ENCODE measurements at places on chromosomes 2 and 18.

DNA sequence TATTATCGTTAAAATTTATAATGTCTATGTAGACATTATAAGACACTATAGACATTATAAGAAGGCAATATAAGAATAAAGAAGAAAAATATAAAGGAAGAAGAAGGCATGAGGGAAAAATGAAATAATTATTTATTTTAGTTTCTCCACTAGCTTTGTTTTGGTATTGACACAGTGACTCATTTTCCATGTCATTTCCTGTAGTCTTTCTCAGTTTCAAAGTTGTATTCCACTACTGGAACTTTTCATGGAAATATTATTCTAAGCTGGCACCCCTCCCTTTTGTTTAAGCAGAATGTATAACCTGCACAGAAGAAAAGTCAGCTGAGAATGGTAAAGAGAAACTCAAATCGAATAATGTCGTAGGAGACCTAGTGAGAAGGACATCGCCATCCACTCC is 234.2 kb upstream of the NETO1 start:
- no peak overlapping the region for H3K4me3 ChIP-seq
- no peaks in the 10 kb centered on the region for H3K27me3 ChIP-seq
- no peak overlapping the region for H3K27ac ChIP-seq

GRCh38 chr2:168691221-168691620 is 111.2 kb upstream of the NOSTRIN start:
- peaks cover 25% of the 10 kb centered on the region for H3K36me3 ChIP-seq
- H3K27ac ChIP-seq = no peak overlapping the region
- no peak for DNase-seq
- H3K4me3 ChIP-seq = no peak overlapping the region

DNA sequence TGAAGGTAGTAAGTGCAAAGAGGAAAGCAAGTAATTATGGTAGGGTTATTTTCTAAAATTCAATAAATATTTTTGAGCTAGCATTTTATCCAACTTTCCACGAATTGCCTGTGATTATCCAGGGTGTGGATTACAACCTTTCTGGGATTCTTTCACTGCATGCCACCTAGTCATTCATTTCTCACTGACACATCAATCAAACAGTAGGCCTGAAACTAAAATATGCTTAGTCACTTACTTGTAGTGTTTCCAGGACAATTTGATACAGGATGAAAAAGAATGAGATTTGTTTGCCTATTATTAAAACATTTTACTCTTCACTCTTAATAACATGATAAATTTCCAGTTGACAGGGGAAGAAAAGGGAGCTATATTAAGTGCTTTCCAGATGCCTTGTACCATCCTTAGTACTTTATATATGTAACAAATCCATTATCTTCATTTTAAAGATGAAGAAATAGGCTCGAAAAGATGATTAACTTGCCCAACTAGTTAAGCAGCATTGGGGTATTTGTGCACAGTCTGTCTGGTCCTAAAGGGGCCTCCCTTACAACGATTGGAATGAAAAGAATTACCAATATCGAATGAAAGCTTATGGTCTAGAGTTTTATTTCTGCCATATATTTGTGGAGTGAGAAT is 70.4 kb downstream of the KCTD1 start:
- no peaks in the 10 kb centered on the region for H3K4me1 ChIP-seq
- H3K4me3 ChIP-seq = no peak overlapping the region
- no peak for DNase-seq
- no peaks in the 10 kb centered on the region for H3K27me3 ChIP-seq
- H3K36me3 ChIP-seq = no peaks in the 10 kb centered on the region

GRCh38 chr18:6279308-6279707 is 135.4 kb downstream of the L3MBTL4 start:
- H3K4me1 ChIP-seq = no peaks in the 10 kb centered on the region
- no peak overlapping the region for H3K4me3 ChIP-seq
- DNase-seq = no peak
- no peaks in the 10 kb centered on the region for H3K36me3 ChIP-seq
- H3K27ac ChIP-seq = no peak overlapping the region

- H3K36me3 ChIP-seq = no peaks in the 10 kb centered on the region
- H3K4me1 ChIP-seq = no peaks in the 10 kb centered on the region
- DNase-seq = no peak
- H3K27ac ChIP-seq = no peak overlapping the region
Measured at GRCh38 chr2:234741976-234742375, 209.8 kb upstream of the SH3BP4 start.

DNA sequence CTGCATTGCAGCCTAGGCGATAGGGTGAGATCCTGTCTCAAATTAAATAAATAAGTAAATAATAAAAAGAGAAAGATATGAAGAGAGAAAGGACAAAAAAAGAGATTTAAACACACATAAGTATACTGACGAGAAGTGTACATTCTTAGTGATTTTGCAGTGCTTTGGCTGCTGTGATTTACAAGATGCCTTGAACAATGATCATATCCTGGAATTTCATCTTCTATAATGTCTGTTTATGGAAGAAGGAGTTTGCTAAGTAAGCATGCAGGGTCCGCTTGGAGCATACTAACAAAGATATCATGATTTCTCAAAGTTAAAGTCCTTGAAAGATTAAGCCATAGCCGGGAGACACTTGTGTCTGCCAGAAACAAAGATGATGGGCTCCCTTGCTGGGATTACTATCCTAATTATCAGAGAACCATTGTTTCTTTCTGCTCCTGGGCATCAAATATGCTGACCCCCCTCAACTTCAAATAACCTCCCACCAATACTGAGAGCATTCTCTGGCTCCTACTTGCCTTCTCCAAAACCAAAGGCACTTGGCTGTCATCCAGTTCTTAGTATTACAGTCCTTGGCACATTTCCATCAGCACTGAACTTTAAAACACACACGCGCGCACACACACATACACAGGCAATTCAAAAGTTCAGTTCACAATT is 47.5 kb upstream of the STAM2 start:
- peaks cover 8% of the 10 kb centered on the region for H3K27me3 ChIP-seq
- H3K27ac ChIP-seq = no peak overlapping the region
- no peaks in the 10 kb centered on the region for H3K36me3 ChIP-seq
- no peaks in the 10 kb centered on the region for H3K4me1 ChIP-seq
- peak; percentile 9 for DNase-seq

GRCh38 chr2:181036848-181037603 is 56.6 kb downstream of the UBE2E3 start:
- peaks cover 22% of the 10 kb centered on the region for H3K4me1 ChIP-seq
- H3K27me3 ChIP-seq = no peaks in the 10 kb centered on the region
- no peak overlapping the region for H3K4me3 ChIP-seq
- DNase-seq = peak; percentile 40
- H3K27ac ChIP-seq = no peak overlapping the region
- H3K36me3 ChIP-seq = peaks cover 7% of the 10 kb centered on the region

DNA sequence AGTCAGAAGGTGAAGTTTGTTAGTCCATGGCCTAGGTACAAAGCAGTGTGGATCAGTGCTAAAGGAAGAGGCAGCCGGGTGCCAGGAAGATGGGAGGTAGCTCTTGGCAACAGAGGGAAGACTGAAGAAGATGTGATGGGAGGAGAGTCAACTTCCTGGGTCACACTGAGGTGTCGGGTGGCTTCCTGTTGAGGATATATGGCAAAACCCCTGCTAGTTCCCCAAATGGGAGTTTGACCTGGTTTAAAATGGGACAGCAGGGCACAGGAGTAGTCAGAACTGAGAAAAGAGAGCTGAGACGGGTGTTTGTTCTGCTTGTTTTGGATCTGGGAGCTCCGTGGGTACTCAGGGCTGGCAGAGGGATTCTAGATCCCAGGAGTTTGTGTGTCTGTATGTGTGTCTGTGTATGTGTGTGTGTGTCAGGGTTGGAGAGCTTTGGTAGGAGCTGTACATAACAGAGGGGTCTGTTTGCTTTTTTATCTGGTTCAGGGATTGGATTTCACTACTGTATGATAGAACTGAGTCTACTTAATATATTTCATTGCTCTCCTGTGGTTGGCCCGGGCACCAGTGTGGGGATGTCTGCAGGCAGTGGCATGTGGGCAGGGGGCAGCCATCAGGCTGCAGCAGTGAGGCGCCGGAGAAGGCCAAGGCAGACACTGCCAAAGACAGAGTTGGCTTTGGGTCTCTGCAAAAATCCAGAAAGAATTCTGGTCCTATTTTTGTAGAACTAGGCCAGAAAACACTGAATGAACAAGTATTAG is 17.1 kb downstream of the MXD1 start:
- no peaks in the 10 kb centered on the region for H3K27me3 ChIP-seq
- peak overlapping the region; percentile 90 for H3K27ac ChIP-seq
- DNase-seq = no peak
- no peak overlapping the region for H3K4me3 ChIP-seq

DNA sequence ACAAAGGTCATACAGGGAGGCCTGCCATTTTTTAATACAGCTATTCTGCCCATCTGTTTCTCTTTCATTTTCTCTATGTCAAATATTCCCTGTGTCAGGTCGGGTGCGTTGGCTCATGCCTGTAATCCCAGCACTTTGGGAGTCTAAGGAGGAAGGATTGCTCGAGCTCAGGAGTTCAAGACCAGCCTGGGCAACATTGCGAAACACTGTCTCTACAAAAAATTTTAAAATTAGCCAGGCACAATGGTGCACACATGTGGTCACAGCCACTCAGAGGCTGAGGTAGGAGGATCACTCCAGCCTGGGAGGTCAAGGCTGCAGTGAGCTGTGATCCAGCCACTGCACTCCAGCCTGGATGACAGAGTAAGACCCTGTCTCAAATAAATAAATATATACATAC is 34.7 kb downstream of the TMEM37 start:
- no peak overlapping the region for H3K4me3 ChIP-seq
- H3K27ac ChIP-seq = no peak overlapping the region
- DNase-seq = no peak
- no peaks in the 10 kb centered on the region for H3K27me3 ChIP-seq
- H3K4me1 ChIP-seq = peaks cover 6% of the 10 kb centered on the region

GRCh38 chr2:231718799-231719198 is 10.5 kb downstream of the PTMA start:
- H3K4me3 ChIP-seq = no peak overlapping the region
- H3K4me1 ChIP-seq = peaks cover 16% of the 10 kb centered on the region
- no peaks in the 10 kb centered on the region for H3K36me3 ChIP-seq
- no peaks in the 10 kb centered on the region for H3K27me3 ChIP-seq
- no peak for DNase-seq

- H3K4me3 ChIP-seq = no peak overlapping the region
- H3K27me3 ChIP-seq = no peaks in the 10 kb centered on the region
- DNase-seq = no peak
- H3K27ac ChIP-seq = no peak overlapping the region
- H3K4me1 ChIP-seq = peaks cover 6% of the 10 kb centered on the region
- H3K36me3 ChIP-seq = no peaks in the 10 kb centered on the region
Measured at GRCh38 chr2:112345030-112346027, 69.9 kb downstream of the ZC3H6 start.

DNA sequence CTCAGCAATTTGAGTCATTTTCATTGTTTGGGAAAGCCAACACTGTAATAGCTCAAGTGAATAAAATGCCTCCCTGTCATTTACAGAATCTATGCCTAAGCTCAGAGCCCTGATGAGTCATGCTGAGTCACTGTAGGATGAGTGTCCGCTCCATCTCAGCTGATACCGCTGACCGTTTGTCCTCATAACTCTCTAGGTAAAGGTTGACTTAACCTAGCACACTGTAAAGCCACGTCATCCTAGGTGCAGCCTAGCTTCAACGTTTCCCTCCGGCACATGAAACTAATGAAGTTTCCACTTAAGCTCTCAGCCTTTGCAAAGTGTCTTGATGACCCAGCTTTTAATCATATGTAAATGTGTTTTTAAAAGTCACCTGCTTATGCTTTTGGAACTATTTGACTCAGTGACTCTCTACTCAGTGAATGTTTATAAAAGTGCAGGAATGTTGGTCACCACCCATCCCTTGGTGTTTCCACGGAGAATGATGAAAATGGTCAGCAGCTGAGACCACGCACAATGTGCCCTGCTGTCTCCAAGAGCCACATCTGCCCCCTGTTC is 154.0 kb downstream of the PMAIP1 start:
- no peaks in the 10 kb centered on the region for H3K36me3 ChIP-seq
- H3K27ac ChIP-seq = no peak overlapping the region

DNA sequence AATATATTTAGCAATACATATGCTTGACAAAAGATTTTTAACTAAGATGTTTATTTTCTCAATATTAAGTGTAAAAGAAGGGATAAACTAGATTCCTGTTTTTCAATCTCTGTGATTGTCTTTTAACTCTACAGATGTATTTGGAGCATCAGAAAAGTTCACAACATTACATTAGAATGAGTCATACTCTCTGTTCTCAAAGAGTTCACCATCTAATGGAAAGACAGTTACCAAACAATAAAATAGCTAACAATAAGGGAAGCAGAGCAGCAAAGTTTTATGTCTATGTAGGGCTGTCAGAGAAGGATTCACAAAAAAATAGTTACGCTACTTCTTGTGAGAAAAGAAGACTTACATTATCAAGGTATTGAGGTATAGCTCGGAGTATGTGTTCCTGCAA is 109.2 kb upstream of the MAP2 start:
- no peaks in the 10 kb centered on the region for H3K27me3 ChIP-seq
- no peak overlapping the region for H3K4me3 ChIP-seq
- H3K36me3 ChIP-seq = no peaks in the 10 kb centered on the region
- H3K4me1 ChIP-seq = no peaks in the 10 kb centered on the region

DNA sequence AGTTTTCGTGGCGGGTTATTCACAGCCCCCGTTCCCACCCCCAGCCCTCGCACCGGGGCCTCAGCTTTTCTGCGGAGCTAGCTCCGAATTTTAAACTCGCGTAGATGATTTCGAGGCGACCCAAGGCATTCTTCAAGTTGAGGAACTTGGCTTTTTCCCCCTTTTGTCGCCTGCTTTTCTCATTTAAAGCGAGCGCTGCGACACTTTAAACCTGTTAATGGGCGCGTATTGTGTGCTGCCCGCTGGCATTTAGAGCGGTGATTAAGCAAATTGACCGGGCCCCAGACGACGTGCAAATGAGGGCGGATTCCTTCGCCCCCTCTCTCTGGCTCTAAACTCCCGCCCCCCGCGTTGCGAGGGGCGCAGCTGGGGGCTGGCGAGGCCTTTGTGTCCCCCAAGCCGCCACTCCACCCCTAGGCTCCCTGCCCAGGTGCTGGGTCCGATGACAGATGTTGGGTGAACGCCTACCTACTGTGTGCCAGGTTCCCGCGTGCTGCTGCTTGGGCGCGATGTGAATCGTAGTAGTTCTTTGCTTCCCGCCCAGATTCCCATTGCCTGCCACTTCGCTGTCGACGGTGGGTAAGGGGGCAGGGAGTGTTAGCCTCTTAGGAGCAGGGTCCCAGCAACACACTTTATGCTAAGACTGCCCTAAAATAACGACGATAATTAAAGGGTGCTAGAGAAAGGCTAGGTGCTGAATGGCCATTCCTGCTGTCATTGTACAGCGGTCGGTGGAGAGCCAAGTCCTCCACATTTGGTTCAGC is 1.9 kb downstream of the TCF7L1 start:
- H3K4me3 ChIP-seq = peak overlapping the region; percentile 18
- H3K27me3 ChIP-seq = peaks cover 53% of the 10 kb centered on the region
- H3K27ac ChIP-seq = no peak overlapping the region
- H3K36me3 ChIP-seq = no peaks in the 10 kb centered on the region
- DNase-seq = peak; percentile 9
- peaks cover 9% of the 10 kb centered on the region for H3K4me1 ChIP-seq

GRCh38 chr2:235094457-235094856 is 142.6 kb downstream of the SH3BP4 start:
- H3K27ac ChIP-seq = no peak overlapping the region
- peaks cover 11% of the 10 kb centered on the region for H3K27me3 ChIP-seq
- no peaks in the 10 kb centered on the region for H3K36me3 ChIP-seq
- no peak overlapping the region for H3K4me3 ChIP-seq
- DNase-seq = no peak
- H3K4me1 ChIP-seq = no peaks in the 10 kb centered on the region

Data from activated CD4-positive, alpha-beta T cell treated with anti-CD3 and anti-CD28 coated beads for 36 hours (primary cell).